ENCODE measurements at places on chromosomes 11 and 22.

GRCh38 chr22:35400501-35400790, 506 bp downstream of the MCM5 start:
- no peak for DNase-seq

DNA sequence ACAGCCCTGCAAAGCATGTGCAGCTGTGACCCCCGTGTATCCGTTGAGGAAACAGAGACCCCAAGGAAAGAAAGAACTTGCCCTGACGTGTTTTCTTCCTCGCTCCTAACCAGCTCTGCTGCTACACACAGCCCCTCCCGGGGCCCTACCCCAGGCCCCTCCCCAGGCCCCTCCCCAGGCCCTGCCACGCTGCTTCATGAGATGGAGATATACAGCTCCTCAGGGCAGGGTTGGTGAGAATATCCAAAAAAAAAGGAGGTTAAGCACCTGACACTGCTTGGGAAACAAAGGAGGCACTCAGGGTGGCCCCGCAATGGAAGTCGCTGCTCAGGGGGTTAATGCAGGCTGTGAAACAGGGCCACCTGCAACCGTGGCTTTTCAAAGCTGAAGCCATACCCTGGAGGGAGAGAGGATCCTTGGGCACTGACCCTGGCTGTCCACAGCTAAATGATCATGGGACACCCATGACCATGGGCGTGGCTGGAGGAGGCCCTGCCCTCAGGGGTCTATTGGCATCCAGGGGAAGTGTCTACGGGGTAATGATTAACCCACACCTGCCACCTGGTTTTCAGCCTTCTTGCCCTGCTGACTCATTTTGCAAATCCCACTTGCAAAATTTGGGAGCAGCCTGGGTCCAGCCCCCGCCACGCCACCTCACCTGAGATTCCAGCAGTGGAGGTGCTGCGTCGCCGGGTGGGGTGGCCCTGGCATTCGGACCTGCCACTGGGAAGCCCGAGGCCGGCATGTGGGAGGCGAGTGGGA, 112.1 kb upstream of the ANO1 start:
- DNase-seq, result no peak

DNA sequence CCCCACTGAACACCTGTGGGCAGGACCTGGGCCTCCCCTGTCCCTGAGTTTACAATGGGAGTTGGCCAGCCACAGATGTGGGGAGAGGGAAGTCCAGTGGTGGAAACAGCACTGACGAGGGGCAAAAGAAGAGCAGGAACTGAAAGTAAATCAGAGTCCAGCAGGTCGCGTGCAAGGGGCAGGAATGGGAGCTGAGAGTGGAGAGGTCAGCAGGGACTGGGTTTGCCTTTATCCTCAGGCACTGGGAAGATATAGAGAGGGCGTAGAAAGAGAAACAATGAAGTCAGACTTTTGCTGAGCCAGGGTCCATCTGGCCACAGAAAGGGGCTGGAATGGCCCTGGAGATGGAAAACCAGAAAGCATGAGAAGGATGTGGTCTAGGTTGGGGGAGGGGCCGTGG, 8.5 kb downstream of the P2RY6 start:
- peak; percentile 92 for DNase-seq

- no peak for DNase-seq
Measured at GRCh38 chr11:102802341-102802740, 4.4 kb upstream of the MMP1 start.

- DNase-seq, result no peak
Measured at GRCh38 chr22:40728731-40729189, 49.5 kb downstream of the MCHR1 start.

- DNase-seq, result peak; percentile 80
Measured at GRCh38 chr11:119712459-119713358, 16.3 kb downstream of the NECTIN1 start.

DNA sequence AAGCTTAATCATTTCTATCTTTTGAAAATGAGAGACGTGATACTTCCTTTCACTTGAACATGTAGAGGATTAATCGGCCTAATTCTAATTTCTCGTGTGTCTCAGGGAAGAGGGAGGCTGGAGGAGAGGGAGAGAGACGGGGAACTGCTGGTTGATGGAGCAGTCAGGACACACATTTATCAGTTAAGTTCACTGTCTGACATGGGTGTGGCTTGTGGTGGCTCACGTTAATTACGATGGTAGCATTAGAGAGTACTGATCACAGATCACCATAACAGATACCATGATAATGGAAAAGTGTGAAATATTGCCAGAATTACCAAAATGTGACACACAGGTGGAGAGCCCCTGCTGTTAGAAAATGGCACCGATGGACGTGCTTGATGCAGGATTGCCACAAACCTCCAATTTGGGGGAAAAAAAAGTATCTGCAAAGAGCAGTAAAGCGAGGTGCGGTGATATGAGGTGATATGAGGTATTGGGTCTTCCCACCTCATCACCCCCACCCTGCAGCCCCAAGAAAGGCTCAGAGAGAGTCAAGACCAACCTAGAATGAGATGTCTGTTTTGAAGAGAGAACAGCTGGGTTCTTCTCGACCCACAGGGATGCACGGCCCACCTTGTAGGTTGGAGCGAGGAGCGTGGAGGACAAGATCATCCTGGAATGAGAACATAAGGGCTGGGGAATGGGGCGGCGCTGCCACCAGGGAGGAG, 19.7 kb downstream of the ZBED4 start:
- no peak for DNase-seq

- DNase-seq, result no peak
Measured at GRCh38 chr11:111559800-111560464, 19.4 kb downstream of the LAYN start.

- DNase-seq, result no peak
Measured at GRCh38 chr11:68977781-68978625, 2.8 kb downstream of the MRGPRD start.

Measured in suppressor macrophage (primary cell).